ENCODE measurements at places on chromosomes 1 and 21.

DNA sequence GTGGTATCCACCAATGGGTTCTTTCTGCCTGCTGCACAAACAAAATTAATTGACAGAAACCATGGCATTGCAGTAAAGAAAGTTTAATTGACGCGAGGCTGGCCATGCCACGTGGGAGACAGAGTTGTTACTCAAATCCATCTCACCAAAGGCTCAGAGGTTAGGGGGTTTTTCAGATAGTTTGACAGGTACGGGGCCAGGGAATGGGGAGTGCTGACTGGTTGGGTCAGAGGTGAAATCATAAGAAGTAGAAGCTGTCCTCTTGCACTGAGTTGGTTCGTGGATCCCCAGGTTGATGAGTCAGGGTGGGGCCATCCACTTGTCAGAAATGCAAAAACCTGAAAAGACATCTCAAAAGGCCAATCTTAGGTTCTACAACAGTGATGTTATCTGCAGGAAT lies 941 bp upstream of the TBCE start:
- no peak for DNase-seq

- no peak for DNase-seq
Measured at GRCh38 chr21:36323032-36323431, 3.0 kb downstream of the MORC3 start.

GRCh38 chr1:198846556-198846955 lies 207.7 kb downstream of the PTPRC start:
- no peak for DNase-seq

DNA sequence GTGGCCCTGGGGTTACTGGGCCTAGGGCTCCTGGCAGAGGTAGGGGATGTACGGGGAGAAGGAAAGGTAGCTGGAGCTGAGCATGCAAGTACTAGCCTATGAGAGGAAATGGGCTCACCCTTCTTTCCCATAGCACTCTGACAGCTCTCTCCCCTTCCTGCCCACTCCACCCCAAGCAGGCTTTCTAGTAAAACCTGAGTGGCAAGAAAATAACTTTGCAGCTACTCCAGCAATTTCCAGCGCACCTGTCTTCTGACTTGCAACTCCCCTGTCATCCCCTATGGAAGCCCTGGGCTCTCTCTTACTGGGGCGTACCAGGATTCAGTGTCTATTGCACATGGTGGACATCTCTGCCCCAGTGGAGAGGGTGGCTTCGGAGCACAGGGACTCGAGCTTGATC lies 6.7 kb upstream of the IVL start:
- DNase-seq: no peak

DNA sequence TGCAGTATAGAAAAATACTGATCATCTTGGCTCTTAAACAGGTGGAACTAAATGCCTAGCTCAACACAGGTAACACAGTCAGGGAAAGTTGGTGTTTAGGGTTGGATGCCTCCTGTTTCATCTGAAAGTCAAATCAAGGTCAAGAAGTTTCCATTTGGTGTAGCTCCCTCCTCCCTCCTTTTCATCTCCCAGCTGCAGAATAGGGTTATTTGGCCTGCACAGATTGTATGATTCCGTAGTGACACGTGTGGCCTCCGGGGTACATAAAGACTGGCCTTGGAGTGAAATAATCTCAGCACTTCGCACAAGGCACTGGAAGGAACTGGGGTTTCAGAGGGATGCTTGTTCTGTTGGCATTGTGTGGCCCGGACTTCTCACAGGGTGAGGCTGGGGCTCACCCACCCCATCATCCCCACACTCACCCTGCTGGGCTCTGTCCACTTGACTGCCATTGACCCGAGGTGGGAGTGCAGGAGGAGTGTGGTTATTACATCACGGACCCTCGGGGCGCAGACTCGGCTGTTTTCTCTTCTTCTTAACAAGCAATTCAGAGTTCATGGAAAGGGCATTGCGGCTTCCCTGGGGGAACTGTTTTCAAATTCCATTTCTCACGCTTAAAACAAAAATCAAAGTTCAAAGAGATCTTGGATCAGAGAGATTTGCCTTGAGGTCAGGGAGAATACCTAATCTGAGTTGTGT lies 18.4 kb downstream of the IGSF5 start:
- DNase-seq: no peak

DNA sequence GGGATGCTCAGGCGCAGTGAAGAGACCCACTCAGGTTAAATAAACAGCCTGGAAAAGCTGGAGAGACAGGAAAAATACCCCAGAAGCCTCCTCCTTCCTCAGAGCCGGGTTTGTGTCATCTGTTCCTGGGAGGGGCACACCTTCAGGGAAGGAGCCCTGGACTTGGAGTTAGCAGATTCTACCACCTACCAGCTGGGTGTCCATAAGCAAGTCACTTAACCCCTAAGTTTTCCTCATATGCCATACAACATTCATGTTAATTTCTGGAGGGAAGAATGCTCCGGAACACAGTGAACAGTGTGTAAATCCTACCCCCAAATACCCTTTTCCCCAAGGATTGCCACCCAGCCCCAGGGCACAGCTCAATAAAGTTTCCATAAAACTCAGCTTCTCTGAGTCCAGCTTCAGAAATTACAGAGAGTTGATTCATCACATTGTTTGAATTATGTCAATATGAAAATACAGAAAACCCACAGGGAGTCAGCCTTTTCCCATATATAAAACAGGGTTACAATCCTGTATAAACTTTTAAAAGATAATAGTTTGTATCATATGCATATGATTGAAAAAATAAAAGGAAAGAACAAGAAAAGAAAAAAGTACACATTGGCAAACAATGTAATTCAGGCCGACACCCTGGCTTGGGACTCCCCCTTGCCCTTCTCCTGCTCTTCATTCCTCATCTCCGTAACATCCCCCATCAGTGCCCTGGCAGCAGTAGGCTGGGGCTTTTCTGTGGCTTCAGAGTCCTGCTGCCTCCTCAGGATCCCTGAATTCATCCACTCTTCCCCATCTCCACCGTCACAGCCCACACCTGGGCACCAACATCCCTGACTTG lies 291.8 kb upstream of the USP24 start:
- no peak for DNase-seq

GRCh38 chr1:13926556-13926955 lies 226.6 kb downstream of the PRDM2 start:
- DNase-seq: no peak
